Esophagus muscularis mucosa (tissue), 4 donors: ENCODE measurements at places on chromosomes 7 and 10.

DNA sequence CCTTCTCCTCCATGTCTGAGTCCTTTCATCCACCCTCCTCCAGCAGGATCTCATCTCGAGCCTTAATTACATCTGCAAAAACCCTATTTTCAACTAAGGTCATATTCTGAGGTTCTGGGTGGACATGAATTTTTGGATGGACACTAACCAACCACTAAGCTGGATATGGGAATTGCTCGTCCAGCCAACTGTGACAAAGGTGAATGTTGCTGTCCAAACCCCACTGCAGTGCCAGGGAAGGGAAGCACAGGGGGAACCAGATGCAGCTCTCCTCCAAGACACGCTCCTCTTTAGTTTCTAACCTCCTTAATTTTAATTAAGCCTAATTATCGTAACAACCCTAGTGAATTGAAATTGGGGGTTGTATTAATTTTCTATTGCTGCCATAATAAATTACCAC lies 65.1 kb upstream of the EBF3 start:
- no peak for DNase-seq

- no peak for DNase-seq
These were observed 17.0 kb upstream of the ORAI2 start for GRCh38 chr7:102416406-102416805.

GRCh38 chr10:44743535-44743934 lies 167.6 kb upstream of the TMEM72 start:
- DNase-seq: no peak

- DNase-seq: peak; percentile 98
These were observed 489 bp downstream of the MAP3K8 start for GRCh38 chr10:30434273-30435072.

- no peak for DNase-seq
These were observed 173.6 kb downstream of the RNF133 start for GRCh38 chr7:122525355-122525754.

GRCh38 chr7:7990441-7990761 lies 21.8 kb downstream of the GLCCI1 start:
- DNase-seq: no peak

- DNase-seq: no peak
These were observed 708.7 kb downstream of the SUGCT start for GRCh38 chr7:40843338-40843985.

- DNase-seq: peak; percentile 42
These were observed 11.0 kb downstream of the ZNF777 start for GRCh38 chr7:149449897-149450296.

GRCh38 chr10:91163869-91164474 lies 56.5 kb upstream of the PCGF5 start:
- DNase-seq: no peak

DNA sequence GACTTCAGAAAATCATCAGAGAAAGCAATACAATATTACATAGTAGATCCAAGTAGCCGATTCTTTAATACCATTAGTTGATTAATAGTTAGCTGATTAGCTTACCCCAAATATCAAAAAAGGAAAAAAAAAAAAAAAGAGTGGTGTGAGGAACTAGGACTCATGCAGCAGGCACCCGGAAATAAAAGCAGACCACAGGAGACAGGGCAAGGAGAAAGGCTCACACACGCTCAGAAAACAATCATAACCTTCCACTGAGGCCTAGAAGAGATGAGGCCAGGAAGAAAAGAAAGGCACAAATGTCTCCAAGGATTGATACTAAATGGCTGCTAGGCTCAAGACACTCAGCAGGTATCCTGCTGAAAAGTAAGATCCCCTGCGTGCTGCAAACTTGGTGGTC lies 25.9 kb downstream of the TRDMT1 start:
- no peak for DNase-seq

DNA sequence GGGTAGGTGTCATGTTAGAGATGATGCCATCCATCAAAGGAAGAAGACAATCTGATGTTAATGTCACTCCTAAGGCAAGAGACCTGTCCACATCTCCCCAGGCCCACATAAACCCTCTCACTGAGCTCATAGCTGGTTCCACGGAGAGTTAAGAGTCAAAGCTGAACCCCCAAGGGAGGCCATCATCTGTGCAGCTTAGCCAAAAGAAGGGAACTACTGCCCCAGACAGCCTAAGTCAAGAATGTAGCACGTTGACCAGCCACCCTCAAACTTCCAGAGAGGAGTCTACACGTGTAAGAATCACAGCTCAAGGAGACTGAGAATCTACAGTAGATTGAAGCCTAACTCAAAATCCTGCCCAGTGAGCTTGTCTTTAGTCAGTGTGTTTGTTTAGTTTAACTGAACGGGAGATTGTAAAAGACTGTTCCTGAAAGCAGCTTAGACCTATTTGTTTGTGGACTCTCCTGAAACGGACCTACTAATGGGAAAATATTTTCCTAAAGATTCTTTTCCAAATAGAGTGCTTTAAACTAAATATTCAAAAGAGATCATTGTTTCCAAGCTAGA lies 192.7 kb upstream of the NFE2L3 start:
- peak; percentile 82 for DNase-seq

- DNase-seq: no peak
These were observed 357.6 kb downstream of the DPP6 start for GRCh38 chr7:154409703-154410311.

DNA sequence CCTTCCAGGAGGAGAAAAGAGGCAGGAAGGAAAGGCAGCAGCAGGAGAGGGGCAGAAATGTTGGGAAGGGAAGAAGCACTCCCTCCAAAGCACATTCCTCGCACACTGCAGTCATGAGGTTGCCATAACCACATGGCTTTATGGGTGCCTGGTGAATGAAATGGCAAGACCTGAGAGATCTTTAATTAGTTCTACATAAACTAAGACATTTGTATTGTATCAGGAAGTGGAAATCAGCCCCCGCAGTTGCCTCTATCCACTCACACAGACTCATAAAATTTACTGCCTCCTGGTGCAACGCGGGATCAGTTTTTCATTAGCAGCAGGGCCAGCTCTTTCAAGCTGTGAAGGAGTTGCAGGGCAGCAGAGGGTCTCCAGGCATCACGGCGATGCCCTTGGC lies 106.4 kb downstream of the COL13A1 start:
- DNase-seq: no peak

DNA sequence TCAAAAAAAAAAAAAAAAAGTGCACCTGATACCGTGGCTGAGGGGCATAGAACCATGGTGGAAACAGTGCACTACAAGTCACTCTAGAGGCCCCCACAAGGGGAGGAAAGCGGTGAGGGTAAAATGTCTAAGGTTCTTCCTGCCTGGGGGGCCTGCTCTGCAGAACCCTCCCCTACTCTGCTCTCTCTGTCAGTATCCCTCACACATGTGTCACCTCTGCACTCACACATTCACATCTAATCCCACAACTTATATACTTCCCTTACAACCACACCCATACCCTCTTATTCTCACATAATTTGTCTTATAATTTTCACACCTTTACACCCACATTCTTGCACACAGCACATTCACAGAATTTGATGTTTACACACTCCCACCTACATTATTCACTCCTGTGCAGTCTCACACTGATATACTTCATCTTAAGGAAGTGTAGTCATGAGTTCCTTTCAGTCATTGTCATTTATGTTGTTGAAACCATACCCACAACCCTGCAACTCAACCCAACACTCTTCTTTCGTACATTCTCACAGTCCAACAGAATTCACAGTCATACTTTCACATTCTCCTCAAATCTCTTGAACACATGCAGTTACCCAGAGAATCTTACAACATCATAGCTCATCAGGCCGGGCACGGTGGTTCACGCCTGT lies 68.0 kb upstream of the PAX2 start:
- DNase-seq: no peak

DNA sequence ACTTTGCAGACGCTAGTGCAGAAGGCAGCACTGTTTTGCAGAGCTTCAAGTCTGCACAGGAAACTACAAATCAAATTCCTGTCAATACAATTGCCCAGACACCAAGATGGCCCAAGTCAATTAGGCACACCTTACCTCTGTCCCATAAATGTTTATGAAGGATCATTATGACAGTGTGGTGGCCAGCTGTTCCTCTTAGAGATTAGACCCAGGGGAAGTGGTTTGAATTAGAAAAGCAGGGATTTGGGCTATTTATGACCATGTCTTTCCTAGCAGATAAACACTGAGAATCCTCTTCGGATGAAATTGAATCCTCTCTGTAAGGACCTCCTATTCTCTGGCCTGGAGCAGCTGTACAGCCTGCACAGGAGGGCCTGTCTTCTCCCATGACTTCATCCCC lies 9.9 kb upstream of the NEUROG3 start:
- DNase-seq: no peak

- no peak for DNase-seq
These were observed 48.6 kb downstream of the DGKI start for GRCh38 chr7:137798073-137798763.

DNA sequence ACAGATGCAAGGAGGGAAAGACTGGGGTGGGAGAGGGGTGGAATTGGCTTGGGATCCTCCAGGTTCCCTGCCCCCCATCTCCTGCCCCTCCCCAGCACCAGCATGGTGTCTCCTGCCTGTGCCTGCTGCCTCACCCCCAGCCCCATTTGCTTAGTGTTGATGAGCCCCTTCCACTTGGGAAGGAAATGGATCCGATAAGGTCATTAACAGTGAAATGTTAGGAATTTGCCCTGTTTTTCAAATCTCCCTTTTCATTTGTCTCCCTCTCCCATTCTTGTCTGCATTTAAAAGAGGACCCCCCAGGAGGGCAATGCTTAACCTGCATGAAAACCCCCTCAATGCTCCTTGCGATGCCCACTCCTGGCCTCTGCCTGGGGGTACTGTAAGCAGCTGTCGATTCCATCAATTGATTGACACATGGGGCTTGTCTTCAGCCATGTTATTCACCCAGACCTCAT lies 51.5 kb downstream of the HK1 start:
- DNase-seq: no peak

DNA sequence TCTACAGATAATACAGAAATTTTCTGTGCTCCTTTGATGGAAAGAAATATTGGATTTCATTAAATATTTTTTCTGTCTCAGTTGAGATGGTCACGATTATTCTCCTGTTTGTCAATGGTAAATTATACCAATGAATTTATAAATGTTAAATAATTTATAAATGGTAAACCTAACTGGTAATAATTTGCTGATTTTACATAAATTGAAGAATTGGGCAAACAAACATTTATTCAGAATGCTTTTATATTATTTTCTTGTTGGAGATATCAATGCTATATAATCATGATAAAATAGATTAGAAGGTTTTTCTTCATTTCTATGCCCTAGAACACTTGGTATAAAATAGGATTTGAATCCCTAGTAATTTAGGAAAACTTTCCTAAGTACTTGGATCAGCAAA lies 597.6 kb upstream of the IGFBP3 start:
- DNase-seq: no peak

- DNase-seq: no peak
These were observed 41.8 kb downstream of the ASZ1 start for GRCh38 chr7:117385363-117386109.

DNA sequence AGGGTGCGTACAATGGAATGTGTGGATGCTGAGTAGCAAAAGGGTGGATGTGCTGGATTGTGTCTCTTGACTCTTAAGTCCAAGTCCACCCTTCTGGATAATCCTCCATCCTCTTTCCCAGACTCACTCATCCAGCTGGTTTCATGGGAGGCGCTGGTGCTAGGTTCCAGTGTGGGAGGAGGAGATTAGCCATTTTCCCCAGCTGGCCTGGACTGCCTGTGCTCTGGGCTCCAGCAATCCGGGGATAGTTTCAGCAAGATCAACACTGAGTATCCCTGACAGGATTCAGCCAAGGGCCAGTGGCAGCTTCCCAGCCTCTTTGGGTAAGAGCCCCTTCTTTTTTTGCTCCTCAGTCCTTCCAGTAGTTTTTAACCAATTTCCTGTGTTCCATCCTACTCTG lies 21.6 kb upstream of the TRIL start:
- DNase-seq: peak; percentile 75

DNA sequence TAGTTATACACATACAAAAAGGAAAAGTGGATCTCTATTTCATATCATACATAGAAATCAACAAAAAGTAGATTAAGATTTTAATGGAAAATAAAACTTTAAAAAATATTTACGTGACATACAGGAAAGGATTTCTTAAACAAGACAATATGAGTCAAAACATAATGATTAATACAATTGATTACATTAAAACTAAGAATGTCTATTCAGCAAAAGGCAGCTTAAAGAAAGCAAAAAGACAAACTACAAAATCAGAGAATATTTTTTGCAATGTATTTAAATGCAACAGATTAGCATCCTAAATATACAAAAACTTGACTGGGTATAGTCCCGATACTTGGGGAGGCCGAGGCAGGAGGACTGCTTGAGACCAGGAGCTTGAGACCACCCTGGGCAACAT lies 50.5 kb downstream of the VAX1 start:
- no peak for DNase-seq

DNA sequence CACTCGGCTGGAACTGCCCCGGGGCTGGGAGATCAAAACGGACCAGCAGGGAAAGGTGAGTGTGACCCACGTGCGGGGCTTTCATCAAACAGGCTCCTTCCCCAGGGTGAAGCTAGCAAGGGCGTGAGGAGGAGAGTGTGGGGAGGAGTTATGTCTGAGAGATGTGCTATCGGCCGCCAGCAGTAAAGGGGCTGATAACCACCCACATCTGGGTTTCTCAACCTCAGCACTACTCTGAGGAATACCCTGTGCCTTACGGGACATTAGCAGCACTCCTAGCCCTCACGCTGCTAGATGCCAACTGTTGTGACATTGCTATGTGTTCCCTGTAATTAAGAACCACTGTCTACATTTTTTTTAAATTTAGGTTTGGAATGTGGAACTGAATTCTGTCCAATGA lies 113.9 kb upstream of the STK17A start:
- no peak for DNase-seq

- no peak for DNase-seq
These were observed 105.3 kb downstream of the DGKI start for GRCh38 chr7:137741443-137741842.

DNA sequence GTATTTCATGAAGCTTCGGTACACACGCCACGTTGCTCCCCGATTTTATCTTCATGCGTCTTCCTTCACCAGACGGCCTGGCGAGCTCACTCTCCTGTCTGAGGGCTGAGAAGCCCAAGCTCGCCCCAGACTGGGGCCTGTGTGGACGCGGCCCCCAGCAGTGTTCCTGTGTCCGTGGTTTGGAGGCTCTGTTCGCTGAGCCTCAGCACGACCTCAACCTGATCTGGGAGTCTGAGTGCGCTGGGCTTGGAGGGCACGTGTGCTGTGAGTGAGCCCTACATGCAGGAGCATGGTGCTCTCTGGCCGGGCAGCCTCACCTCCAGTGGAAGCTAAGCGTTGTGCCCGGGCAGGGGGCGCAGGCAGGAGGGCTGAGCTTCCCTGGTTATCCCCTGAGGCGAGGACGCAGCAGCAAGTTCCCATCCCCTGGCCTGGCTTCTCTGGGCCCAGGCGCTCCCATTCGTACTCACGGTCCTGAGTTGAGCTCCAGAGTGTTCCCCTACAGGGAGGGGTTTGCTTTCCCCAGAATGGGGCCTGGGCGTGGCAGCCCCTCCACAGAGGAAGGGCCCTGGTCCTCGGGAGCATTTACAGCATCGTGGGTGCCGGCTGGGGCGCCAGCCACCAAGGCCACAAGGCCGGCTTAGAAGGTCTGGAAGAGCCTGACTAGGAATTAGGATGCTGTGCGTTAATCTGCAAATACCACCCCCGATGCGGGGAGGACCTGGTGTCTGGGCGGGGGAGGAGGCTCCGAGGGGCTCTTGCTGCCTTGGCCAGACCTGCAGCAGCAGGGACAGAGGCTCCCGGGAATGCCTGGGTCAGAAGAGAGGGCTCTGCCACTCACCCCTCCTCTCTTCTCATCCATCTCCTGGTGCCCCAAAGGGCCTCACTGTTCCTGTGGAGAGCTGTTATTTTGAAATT lies 400.6 kb downstream of the DNAJB6 start:
- no peak for DNase-seq
